ENCODE measurements at places on chromosomes 6 and 20.

- DNase-seq, result no peak
Measured at GRCh38 chr20:21398109-21399004, 1.0 kb upstream of the NKX2-4 start.

DNA sequence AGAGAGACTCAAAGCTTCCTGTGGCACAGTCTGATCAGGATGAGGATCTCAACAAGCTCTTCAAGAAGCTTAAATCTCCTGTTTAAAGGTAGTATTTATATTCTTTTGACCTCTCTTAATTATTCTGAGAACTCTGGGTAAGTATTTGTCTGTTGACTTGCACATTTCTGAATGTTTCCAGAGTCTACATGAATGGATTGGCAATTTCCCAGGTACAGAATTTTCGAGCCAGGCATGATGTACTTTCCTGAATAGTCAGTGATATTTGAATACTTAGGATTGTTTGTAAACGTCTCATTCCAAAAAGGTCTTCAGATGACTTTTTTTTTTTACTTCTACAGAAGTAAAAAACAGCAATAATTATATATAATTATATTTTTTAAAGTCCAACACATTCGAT, 293.4 kb downstream of the TBC1D32 start:
- DNase-seq, result no peak

DNA sequence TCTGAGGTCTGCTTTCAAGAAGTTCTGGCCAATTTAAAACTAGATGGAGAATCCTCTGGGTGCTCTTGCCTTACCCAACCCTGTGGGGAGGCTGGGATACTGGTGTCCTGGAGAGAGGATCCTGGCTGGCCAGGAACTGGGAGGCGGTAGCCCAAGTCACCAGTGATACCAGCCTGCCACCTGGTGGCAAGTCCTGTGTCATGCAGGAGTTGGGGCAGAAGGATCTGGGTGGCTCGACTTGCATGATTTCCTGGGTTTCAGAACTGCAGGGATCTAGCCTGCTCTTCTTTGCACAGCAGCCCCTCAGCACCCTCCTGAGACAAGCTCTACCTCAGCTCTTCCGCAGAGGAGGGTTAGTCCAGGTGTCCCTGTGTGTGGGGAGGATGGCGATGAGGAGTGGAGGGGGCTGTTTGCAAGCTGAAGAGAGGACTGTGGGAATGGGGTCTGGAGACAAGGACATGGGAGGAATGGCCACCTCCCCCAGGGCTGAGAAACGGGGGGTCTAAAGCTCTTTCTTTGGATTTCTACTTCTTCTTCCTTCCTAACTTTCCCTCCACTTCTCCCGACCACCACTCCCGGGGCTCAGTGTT, 4.2 kb downstream of the KCNK17 start:
- DNase-seq, result peak; percentile 93

DNA sequence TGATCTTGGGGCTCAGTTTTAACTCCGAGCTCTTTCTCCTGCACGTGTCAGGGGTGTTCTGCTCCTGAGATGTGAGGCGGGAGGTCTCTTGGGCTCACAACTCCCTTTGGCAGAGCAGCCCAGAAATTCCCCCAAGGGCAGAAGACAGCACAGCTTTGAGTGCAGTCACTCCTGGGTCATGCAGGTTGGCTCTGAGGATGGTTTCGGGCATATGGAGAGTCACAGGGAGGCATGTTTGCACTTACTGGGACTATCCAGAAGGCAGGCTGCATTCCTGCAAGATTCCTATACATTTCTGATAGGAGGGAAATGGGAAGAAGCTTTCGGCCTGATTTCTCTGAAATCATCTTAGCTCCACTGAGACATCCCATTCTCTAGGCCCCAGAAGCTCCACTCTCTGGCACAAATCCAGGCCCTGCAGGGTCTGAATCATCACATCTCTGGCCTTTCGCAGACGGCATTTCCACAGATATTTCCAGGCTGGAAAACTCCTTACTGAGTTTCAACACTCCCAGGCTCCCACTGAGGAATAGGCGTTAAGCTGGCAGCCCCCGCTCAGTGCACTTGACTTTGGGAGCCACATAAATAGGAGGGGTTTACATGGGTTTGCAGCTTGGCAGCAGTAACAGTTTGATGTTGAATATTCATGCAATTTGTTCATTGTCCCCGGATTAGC, 39.7 kb downstream of the AGPAT4 start:
- DNase-seq, result peak; percentile 83

DNA sequence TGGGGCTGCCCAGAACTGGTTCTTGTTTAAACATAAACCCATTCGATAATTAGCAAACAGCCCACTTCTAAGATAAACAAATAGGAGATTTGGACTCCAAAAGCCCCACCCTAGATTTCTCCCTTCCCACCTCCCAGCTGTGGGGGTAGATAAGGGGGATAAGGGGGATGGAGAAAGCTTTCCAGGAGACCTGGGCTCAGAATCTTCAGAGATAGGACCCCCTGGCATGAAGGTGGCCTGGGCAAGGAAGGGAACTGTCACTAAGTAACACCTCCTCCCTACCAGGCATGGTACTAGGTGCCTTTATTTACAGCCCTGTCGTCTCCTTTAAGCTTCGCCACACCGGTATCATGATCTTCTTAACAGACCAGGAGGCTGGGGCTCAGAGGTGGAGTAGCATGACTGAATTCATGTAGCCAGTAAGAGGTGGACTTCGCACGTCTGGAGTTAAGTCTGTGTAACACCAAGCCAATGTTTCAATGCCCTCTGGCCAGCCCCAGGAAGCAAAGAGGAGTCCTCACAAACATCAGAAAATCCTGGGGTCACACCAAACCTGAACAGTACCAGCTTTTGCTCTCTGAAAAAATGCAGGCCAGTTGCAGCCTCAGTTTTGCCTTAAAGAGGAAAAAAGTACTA, 4.6 kb downstream of the SDC4 start:
- DNase-seq, result no peak

- DNase-seq, result no peak
Measured at GRCh38 chr6:164122109-164122508, 707.6 kb downstream of the QKI start.

DNA sequence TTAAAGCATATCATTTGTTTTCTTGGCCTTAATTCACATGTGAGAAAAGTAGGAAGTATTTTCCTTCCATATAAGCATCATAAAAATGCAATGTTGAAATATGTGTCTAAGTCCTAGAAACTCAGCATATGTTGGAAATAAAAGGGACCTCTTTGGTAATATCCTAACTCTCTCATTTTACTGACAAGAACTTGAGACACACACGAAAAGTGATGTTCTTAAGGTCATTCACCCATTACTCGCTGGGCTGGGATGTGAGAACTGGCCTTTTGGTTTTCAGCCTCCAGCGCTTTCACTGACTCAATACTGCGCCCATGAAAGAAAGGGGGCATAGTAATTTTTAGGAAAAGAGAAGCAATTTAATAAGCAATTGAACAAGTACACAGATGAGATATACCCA, 153.5 kb upstream of the SCGN start:
- DNase-seq, result no peak

Data from AG20443 (cell line).